ENCODE measurements at places on chromosomes 3 and 15. TPM values are rescaled to one million over a fixed set of nuclear protein-coding genes. Genes with fewer than 3 reads are reported as not detected.

DNA sequence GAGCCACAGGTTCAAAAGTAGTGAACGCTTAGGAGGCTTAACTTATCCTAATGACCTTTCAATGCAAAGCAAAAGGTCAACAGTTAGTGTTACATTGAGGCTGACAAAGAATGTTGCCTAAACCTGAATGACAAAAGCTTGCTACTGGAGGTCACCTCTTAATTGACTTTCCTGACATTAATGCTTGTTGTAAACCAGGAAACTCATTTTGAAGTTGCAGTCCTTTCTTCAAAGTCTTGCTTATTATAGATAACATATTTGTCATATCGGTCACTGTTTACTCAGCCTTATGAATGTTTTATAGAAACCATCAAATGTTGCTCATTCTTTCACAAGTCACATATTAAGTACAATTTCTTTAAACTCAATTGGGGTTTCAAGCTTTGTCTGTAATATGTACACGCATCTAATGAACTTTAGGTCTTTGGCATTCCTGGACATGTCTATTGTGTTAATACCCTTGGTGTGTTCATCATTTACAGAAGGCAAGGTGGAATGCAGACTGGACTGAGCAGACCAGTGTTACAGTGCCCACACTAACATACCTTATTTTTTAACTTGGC lies 488.2 kb upstream of the NECTIN3 start:
- DNase-seq, result no peak

DNA sequence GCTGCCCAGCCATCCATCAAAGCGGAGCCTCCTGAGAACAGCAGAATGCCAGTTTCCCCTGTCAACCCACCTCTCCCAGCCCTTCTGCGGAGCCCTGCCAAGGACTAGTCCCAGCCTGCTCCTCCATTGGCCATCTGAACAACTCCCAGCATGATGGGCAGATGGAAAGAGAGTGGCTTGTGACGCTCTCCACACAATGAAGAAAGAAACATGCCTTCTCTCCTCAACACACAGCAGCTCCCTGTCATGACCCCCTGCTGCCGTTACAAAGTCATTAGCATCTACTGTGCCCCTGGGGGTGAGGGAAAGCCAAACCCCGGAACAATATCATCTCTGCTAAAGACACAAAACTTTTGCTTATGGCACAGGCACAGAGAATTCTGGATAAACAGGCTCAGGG lies 33.6 kb downstream of the MECOM start:
- DNase-seq, result no peak

DNA sequence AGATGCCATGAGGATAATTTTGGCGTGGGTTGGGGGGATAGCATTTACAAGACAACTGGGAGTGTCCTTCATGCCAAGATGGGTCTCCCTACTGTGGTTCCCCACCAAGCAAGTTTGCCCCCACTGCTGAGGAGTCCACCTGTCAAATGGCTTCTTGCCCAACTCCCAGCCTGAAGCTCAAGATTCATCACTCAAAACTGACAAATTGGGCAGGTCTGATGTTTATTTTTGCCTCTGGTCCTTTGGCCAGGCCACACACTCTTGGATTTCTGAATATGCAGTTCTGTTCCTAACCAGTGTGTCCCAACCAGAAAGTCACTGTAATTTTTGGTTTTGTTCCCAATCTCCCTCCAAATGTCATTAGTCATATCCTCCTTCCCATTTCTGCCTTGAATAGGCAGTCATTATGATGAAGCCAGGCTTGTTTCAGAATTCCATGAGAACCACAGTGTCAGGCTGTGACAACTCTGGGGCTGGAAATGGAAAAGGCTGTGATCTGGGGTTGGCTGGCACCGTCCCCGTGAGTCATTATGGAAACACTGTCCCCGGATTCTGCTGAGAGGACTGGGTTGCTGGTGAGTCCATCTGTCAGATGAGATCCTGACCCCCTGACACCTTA lies 29.3 kb upstream of the MEF2A start:
- DNase-seq, result peak; percentile 23

GRCh38 chr15:67019884-67020520 lies 45.4 kb upstream of the SMAD3 start:
- DNase-seq, result no peak

- no peak for DNase-seq
Observed at GRCh38 chr15:26929588-26929987, 41.4 kb upstream of the GABRG3 start.

DNA sequence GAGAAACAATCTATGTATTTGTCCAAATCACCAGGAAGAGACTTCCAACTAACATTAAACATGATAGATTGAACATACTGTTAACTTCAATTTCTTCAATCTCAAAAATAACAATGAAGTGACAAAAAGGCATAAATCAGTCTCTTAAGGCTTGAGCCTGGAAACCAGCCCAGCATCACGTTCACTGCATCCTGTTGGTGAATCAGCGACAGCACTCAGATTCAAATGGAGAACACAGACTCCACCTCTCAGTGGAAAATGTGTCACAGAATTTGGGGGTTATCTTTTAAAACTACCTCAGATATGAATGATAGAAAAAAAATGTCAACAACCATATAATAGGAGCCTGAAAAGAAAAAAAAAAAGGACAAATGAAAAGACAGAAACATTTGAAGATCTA lies 212.0 kb downstream of the MINAR1 start:
- no peak for DNase-seq

The CCR8 gene
- 1.1 TPM for total RNA-seq

The FOXL2NB gene
- not detected for total RNA-seq
